ENCODE measurements at places on chromosomes 4 and X.

- no peak for DNase-seq
These were observed 14.4 kb upstream of the FAM9A start for GRCh38 chrX:8815460-8816065.

DNA sequence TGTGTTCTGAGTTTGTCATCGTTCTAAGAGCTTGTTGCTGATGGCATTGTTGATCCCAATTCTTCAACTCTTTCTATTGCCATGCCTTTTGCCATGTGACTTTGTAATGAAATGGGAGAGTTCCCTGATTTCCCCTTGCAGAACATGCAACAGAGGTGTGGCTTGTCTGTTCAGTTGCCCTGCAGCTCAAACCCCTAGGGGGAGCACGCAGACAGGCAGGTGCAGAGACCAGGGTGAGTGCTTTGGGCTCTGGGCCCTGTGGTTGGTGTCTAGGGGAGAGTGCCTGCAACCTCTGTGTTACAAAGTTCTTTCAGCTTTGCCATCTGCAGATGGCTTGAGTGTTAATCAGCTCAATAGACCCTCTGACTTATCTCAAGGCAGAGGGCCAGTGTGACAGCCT, 332.7 kb downstream of the MID1IP1 start:
- DNase-seq, result no peak

- no peak for DNase-seq
These were observed 18.0 kb upstream of the MND1 start for GRCh38 chr4:153326513-153326912.

- DNase-seq, result no peak
These were observed 6.9 kb upstream of the TLL1 start for GRCh38 chr4:165866019-165866650.

GRCh38 chrX:53022381-53022780, 26.2 kb upstream of the GPR173 start:
- DNase-seq, result no peak

DNA sequence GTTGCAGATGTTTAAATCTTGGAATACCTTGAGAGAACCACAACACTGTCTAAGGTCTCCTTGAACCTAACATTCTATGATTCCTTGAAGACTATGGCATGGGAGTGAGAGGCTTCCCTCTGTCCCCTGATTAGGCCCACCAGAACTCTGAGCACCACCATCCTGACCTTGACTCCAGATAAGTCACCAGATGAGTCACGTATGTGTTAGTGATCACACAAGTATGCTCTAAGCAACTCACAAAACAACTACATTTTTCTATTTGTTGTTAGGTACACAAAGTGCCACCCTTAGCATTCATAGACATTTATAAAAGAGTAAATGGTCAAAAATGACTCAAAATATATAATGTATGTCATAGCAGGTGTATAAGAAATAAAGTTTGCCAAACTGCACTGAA, 252.9 kb upstream of the CXXC4 start:
- DNase-seq, result no peak

DNA sequence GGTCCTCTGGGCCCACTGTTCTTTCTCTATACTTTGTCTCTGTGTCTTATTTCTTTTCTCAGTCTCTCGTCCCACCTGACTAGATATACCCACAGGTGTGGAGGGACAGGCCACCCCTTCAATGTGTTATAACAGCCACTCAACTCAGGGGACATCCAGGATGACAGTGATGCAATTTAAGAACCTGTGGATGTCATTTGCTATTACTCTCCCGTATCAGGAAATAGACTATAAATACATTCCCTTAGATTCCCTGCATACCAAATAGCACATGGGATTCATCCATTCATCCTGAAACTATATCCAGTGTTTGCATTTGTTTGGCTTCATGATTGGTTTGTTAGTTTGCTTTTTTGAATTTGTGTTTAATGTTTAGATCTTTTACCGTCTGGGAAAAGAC, 16.6 kb upstream of the QRFPR start:
- DNase-seq, result no peak
